NB4 (cell line): ENCODE measurements at places on chromosomes 16 and 17.

- DNase-seq, result no peak
Measured at GRCh38 chr17:9199571-9200551, 178.6 kb downstream of the NTN1 start.

DNA sequence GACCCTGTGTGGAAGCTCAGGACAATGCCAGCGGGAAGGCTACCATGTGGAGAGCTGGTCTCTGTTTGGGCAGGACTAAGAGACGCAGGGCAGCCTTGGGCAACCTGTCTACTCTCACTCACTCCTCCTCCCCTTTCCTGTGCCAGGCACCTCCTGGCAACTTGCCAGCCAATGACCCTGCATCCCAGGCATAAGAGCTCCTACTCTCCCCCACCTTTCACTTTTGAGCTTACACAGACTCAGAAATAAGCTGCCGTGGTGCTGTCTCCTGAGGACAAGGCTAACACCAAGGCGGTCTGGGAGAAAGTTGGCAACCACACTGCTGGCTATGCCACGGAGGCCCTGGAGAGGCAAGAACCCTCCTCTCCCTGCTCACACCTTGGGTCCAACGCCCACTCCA lies 2.6 kb downstream of the HBM start:
- DNase-seq, result no peak

- DNase-seq, result no peak
Measured at GRCh38 chr16:84499638-84500037, 4.8 kb downstream of the MEAK7 start.

DNA sequence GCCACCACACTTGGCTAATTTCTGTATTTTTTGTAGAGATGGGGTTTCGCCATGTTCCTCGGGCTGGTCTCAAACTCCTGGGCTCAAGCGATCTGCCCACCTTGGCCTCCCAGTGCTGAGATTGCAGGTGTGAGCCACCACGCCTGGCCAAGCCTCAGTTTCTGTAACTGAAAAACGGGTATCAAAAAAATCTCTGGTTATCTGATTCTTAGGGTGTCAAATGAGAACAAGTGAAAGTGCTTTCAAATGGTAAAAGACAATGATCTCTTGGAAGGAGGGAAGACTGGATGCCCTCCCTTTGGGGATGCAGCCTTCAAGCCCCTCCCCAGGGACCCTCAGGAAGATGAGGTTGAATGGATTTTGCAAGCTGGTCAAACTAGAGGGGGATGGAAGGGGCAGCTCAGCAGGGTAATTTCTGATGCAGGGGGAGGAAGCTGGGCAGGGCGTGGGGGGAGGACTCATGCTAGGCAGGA lies 22.3 kb downstream of the ARHGAP23 start:
- peak; percentile 35 for DNase-seq

DNA sequence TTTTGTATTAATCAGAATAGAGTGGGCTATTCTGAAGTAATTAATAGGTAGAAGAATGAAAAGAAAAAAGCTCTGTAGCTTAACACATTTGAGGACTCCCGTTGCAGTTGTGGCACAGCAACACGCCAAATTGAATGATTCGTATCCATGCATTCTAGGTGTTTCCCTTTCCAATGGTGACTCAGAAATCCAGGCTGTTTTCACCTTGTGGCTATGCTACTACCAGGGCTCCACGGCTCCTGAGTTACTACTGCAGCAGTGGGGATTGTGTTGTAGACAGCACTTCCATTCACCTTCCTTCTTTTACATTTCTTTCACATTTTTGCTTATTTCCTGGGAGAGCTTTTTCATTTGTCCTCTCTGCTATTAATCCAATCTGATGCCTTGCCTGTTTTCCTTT lies 1616.4 kb downstream of the CDH8 start:
- DNase-seq, result no peak

GRCh38 chr17:17822189-17822588 lies 14.6 kb downstream of the SREBF1 start:
- DNase-seq, result no peak

DNA sequence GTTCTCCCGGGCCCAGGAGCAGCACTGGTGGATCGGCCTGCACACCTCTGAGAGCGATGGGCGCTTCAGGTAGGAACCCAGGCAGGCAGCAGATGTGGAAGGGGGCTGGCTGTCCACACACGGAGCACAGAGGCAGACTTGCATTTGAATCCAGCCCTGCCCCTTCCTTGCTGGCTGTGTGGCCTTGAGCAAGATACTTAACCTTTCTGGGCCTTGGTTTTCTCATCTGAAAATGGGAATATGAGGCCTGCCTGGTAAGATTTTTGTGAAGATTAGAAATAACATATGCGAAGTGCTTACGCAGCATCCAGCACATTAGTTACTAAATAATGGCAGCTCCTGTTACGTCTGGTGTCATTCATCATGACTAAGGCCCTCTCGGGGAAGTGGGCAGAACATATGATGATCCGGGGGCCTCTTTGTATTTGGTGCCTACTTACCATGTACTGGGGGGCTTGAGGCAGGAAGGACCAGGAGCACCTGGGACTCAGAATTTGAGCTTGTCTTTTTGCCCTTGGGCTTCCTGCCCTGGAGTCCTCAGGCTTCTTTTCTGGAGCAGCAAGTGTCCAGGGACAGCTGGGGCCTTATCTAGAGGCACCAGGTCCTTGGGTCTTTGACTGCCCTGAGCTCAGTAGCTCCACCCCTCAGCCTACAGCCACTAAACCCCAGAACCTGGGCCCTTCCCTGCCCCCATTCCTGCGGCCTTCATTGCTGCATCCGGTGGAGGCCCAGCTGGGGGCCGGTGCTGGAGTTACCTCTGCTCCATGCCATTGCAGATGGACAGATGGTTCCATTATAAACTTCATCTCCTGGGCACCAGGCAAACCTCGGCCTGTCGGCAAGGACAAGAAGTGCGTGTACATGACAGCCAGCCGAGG lies 53.8 kb downstream of the MRC2 start:
- DNase-seq, result no peak
